ENCODE measurements at places on chromosomes 7 and 10. TPM values are rescaled to one million over a fixed set of nuclear protein-coding genes. Genes with fewer than 3 reads are reported as not detected.

DNA sequence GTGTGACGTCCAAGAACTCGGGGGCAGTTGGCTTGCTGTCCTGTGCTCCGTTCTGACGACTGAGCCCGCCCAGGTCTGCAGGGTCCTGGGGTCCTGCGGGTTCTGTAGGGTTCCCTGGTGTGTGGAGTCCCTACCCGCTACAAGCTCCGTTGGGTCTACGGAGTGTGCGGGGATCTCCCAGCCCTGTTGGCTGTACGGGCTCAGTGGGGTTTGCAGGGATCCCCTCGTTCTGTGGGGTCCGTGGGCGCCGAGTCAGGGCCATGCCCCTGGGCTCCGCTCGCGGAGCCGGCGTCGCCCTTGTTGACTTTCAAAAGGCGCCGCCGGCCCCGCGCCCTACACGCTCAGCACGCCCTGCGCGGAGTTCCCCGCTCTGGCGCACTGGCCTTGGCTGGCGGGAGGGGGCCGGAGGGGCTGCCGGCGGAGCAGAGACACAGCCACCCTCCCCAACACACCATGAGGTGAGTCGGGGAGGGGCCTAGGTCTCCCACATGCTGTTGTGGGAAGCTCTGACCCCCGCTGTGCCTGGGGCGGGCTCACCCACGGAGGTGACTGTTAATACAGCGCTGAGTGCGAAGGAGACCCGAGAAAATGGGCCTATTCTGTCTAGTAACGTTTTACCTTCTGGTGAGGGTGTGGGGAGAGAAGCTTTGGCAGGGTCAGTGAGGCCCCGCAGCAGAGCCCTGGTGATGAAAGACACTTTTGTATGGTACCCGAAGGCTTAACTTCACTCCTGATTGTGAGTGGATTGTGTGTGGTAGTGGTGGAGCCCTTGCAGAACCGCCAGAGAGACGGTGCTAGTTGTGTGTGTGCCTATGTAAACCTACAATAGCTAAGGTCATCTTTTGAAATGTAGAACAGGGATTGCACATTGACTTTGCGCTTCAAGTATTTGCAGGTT, 8.1 kb downstream of the TASOR2 start:
- DNase-seq = peak; percentile 22

- DNase-seq = no peak
These were observed 747.3 kb downstream of the LRMDA start for GRCh38 chr10:76178532-76179292.

- DNase-seq = no peak
These were observed 130.9 kb upstream of the ADCY1 start for GRCh38 chr7:45443263-45443662.

Gene IFIT1
- total RNA-seq = 10.2 TPM
